ENCODE measurements at places on chromosomes 4 and X.

GRCh38 chr4:17397611-17398010 is 114.3 kb downstream of the QDPR start:
- H3K27ac ChIP-seq: no peak overlapping the region
- H3K27me3 ChIP-seq: no peaks in the 10 kb centered on the region
- no peaks in the 10 kb centered on the region for H3K4me1 ChIP-seq
- no peaks in the 10 kb centered on the region for H3K36me3 ChIP-seq
- DNase-seq: no peak

DNA sequence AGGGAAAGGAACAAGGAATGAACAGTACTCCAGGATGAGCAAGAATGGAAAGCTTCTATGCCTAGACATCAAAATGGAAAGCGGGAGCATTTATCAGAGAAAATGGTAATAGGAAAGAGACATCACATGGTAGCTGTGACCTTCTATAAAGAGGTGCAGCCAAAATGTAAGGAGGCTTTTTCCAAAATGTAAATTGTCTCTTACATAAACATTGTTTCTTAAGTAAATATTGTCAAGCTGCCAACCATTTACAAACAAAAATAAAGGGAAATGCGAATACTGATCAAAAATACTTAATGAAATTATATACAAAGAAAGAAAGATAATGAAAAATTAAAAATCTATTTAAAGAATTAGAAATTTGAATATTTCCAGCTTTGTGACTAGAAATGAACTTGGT is 55.0 kb upstream of the RASGEF1B start:
- H3K4me3 ChIP-seq: no peak overlapping the region
- no peaks in the 10 kb centered on the region for H3K4me1 ChIP-seq
- DNase-seq: no peak
- H3K36me3 ChIP-seq: no peaks in the 10 kb centered on the region

DNA sequence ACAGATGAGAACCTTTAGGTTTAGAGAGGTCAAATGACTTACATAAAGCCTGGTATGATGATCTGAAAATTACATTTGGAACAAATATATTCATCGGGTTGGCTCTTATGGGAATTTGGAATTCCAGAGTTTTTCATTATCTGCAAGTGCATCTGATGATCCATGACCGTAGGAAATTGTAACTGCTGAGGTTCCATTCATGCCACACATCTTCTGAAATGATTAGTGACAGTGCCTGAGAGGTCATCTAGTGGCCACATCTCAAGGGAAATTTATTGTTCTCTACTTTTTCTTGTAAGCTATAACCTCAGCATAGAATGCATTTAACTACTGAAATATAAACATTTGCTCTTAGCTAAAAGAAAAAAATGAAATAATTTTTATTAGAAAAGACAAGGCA is 105.8 kb upstream of the NWD2 start:
- H3K27me3 ChIP-seq: no peaks in the 10 kb centered on the region
- H3K4me3 ChIP-seq: no peak overlapping the region
- H3K4me1 ChIP-seq: no peaks in the 10 kb centered on the region
- no peak for DNase-seq
- no peaks in the 10 kb centered on the region for H3K36me3 ChIP-seq
- no peak overlapping the region for H3K27ac ChIP-seq

- H3K36me3 ChIP-seq: no peaks in the 10 kb centered on the region
- no peaks in the 10 kb centered on the region for H3K27me3 ChIP-seq
- DNase-seq: no peak
- no peak overlapping the region for H3K4me3 ChIP-seq
These were observed 31.8 kb upstream of the CWH43 start for GRCh38 chr4:48954314-48954713.

DNA sequence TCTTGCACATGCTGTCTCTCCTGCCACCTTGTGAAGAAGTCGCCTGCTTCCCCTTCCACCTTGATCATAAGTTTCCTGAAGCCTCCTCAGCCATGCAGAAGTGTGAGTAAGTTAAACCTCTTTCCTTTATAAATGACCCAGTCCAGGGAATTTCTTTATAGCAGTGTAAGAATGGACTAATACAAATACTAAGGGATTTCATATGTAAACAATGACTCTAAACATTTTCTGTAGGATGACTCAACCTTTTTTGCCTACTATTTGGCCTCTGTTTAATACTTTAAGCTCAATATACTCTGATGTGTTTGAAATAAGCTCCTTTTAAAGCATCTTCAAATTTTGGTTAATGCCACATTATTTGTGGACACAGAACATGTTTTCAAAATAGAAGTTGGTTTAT is 813.5 kb upstream of the SLIT2 start:
- no peaks in the 10 kb centered on the region for H3K27me3 ChIP-seq
- no peak overlapping the region for H3K4me3 ChIP-seq
- no peak for DNase-seq
- no peak overlapping the region for H3K27ac ChIP-seq
- no peaks in the 10 kb centered on the region for H3K4me1 ChIP-seq
- H3K36me3 ChIP-seq: no peaks in the 10 kb centered on the region

- H3K36me3 ChIP-seq: no peaks in the 10 kb centered on the region
- H3K4me3 ChIP-seq: no peak overlapping the region
- H3K4me1 ChIP-seq: no peaks in the 10 kb centered on the region
- H3K27ac ChIP-seq: no peak overlapping the region
- DNase-seq: peak; percentile 53
- H3K27me3 ChIP-seq: no peaks in the 10 kb centered on the region
These were observed 79.8 kb upstream of the GPM6A start for GRCh38 chr4:175891851-175892250.

GRCh38 chrX:31384471-31384870 is 312.6 kb upstream of the FTHL17 start:
- H3K27ac ChIP-seq: no peak overlapping the region
- DNase-seq: no peak
- no peaks in the 10 kb centered on the region for H3K27me3 ChIP-seq
- H3K4me3 ChIP-seq: no peak overlapping the region
- H3K36me3 ChIP-seq: no peaks in the 10 kb centered on the region
- no peaks in the 10 kb centered on the region for H3K4me1 ChIP-seq
